ENCODE measurements at places on chromosomes 3 and 15.
A peak's percentile ranks its signal among the peaks of the same experiment; 100 is the strongest.

GRCh38 chr3:53806182-53807116 lies 39.8 kb downstream of the CHDH start:
- no peak for DNase-seq

DNA sequence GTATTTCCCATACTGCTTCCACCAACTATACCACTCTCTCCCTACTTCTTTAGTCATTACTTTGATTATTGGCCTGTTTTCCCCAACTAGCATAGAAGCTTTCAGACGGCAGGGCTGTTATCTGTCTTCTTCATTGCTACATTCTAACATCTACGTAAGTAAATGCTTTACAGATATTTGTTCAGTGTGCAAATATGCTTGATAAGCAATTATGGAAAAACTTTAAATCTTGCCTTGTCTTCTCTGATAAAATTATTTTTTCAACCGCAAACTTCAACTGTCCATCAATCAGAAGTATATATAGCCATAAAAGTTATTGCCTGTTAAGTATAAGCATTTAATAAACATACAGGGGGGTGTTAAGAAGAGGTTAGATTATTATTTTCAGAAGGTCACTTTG lies 35.7 kb downstream of the ZDHHC23 start:
- no peak for DNase-seq

GRCh38 chr3:78497021-78497420 lies 1270.8 kb downstream of the ROBO1 start:
- no peak for DNase-seq

GRCh38 chr3:194395778-194396538 lies 3.1 kb downstream of the GP5 start:
- no peak for DNase-seq

DNA sequence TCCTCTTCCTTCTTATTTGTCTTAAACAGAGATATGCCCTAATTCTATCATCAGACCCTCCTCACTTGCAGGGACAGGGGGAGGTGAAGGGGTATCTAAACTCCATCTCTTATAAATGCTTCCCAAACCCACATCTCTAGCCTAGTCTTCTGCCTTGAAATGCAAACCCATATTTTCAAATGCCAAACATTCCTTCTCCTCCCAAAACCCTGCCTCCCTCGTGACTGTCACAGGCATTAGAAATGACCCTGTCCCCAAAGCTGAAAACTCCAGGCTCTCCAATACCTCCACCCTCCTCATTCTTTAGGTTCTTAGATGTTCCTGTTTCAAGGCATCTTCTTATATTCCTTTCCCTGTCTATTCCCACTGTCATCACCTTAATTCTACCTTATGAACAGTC lies 191.0 kb downstream of the ERC2 start:
- DNase-seq: no peak

- DNase-seq: no peak
Observed at GRCh38 chr15:68052431-68052830, 1.7 kb upstream of the PIAS1 start.

DNA sequence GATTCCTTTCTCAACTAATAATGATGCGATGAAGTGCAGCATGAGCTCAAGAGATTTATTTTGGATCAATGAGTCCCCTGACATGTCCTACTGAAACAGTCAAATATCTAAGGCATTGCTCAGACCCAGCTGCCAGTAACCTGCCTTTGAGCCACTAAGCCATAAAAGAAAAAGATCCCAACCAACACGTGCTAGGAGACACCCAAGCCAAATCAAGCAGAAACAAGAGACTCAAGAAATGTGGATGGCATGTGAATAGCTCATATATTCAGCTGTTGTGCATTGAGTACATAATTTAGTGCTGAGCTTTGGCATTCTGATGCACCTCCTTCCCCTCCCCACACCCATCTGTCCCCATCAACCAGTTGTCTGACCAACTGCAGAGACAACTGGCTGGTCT lies 29.2 kb downstream of the GJD2 start:
- no peak for DNase-seq

- DNase-seq: no peak
Observed at GRCh38 chr3:171932153-171932611, 89.0 kb downstream of the TMEM212 start.

DNA sequence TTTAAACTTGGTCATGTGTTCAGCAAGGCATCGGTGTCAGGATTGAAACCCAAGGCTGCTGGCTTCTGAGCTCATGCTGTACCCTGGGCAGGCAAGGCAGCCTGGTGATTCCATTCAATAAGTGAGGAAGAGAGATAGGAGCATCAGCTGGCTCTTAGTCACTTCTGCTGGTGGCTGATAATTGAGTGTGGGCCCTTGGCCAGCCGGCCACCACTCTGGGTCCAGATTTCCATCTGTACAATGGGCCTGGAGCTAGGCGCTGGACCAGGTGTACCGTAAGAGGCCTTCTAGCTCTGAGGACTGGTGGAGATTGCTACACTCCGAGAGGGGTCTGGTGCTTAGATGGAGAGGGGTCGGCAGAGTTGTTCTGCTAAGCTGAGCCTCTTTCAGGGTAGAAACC lies 4.3 kb downstream of the CD276 start:
- no peak for DNase-seq

DNA sequence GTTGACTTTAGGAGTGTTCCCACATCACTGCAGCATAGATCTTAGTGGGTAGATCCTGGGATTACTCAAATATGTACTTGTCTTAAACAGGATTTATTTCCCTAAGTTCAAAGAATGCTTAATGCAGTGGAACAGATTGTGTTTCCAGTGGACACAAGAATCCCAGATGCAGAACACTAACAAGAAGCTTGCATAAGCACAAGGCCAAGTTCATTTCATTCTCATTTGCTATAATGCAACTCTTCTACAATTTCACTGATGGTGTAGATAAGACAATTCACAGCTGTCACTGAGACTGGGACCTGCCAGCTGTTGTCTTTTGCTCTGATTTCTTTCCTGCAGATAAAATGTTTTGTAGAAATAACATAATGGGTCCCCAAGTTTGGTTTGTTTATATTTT lies 225.6 kb downstream of the NFKBIZ start:
- DNase-seq: no peak

DNA sequence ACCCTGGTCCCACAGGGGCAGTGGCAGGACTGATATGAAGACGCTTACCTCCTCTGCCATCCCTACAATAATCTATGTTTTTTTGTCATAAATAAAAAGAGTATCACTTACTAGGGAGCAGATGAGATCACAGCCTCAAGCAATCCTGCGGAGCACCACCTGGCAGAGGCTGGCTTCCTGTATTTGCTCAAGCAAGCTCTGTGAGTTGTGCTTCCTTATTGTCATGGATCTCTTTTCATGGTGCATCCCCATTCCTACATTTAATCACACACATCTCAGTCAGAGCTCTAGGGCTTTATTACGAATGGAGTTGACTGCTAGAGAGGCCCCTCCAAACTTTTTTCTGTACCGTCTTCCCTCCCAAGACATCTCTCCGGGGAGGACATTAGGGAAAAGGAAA lies 186.0 kb downstream of the UBE2E2 start:
- DNase-seq: no peak

GRCh38 chr3:98628317-98628716 lies 34.9 kb upstream of the CPOX start:
- DNase-seq: no peak

DNA sequence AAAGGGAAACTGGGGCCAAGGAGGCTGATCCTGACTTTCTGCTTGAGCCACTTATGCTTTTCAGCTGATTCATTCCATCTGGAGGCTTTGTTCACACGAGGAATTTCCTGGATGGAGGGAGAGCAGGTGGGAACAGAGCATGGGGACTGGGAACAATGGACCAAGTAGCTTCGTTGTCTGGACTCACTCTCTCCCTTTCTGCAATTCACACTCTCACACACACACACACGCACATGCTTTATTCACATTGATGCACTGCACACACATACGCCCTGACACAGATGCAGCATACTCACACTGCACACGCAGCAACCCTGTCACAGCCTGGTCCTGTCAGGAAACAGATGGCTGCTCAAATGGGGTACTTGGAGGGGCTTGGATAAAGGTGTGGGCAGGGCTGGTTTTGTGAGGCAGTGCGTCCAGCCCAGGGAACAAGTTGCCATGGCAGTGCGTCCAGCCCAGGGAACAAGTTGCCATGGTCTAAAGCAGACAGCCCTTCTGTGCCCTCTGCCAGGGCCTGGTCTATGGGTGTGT lies 19.8 kb upstream of the CHCHD6 start:
- DNase-seq: no peak

DNA sequence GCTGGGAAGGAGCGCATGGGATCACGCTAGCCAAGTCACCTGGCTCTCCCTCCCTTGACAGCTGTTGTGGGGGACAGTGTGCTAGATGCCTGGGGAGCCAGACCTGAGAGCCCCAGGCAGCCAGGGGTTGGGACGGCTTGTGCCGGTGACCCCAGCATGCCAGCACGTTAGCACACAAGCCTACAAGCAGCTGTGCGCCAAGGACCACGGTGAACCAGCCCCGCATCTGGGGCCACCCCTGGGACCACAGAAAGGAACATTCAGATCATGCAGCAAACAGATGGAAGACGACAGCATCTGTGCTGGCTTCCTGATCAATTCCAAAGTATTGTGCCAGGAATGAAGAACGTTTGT lies 64.8 kb downstream of the NTRK3 start:
- no peak for DNase-seq

GRCh38 chr15:25874379-25874778 lies 11.3 kb upstream of the ATP10A start:
- DNase-seq: no peak

- no peak for DNase-seq
Observed at GRCh38 chr3:18099611-18100010, 325.5 kb downstream of the SATB1 start.

DNA sequence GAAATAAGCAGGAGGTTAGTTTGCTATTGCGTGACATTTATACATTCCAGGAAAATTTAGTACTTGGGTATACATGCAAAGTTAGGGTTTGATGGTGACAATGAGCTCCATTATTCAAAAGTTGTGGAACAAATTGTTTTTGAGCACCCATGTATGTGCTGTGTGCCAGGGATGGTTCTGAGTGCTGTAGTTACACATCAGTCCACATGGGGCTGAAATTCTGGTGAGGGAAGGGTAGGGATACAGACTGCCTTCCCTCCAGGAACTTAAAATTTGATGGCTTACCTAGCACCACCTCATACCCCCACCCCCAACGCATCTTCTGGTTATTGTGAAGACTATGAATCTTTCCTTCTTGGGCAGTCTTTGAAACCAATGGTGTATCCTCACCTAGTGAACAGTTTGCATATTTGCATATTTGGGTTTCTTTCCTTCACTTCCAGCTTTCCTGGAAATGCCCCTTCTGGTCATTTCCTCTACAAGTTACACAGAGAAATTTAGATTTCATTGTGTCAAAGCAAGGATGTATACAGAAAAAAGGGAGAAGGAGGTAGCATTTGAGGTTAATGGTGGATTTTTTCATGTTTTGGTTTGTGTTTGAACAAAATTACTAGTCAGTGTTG lies 222.0 kb upstream of the IL12A start:
- no peak for DNase-seq

GRCh38 chr3:105032541-105032940 lies 334.2 kb upstream of the ALCAM start:
- DNase-seq: no peak

DNA sequence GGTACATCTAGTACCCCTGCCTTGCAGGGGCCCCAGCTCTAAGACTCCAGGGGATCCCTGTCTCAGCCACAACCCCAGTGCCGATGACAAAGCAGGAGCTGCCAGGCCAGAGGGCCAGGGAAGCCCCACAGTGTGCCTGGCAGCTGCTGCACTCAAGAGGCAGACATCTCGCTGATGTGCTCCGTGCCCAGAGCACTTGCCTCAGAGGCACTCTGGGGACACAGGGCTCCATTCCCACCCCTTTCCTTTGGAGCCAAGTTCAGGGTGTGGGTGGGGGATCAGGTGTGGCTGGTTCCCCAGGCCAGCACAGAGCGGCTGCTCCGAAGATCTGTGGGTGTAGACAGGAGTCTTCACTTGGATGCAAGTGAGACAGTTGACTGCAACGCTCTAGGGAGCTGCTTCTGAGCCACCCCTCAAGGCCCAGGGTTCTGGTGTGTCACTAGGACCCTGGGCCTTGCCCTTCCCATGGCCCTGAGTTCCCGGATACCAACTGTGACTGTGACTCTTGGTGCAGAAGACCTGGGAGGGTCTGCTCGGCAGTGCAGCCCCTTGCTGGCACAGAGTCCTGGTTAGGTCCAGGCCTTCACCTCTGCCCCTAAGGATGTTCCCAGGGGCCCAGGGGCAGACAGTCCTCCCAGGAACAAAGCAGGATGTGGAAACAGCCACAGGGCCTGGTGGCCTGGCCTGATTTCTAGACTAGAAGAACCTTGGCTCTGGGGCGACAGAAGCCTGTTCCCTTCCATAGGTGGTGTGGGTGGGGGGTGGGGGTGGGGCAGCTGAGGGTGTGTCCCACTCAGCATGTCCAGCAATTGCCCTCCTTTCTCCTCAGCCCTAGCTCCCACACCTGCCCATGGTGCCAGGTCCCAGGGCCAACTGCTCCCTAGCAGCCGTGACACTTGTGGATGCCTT lies 2.5 kb downstream of the NT5DC2 start:
- DNase-seq: no peak

GRCh38 chr3:46681856-46682540 lies 11.5 kb downstream of the ALS2CL start:
- no peak for DNase-seq

- DNase-seq: peak; percentile 79
Observed at GRCh38 chr15:84653910-84654688, at the start of gene WDR73. Gene WDR73, minus strand, starts transcription at chr15:84654283. Its CDS starts 9 bp downstream, at chr15:84654274.

GRCh38 chr3:153282355-153282754 lies 120.3 kb downstream of the RAP2B start:
- DNase-seq: no peak

- no peak for DNase-seq
Observed at GRCh38 chr3:187183210-187183862, 13.9 kb upstream of the RTP1 start.

DNA sequence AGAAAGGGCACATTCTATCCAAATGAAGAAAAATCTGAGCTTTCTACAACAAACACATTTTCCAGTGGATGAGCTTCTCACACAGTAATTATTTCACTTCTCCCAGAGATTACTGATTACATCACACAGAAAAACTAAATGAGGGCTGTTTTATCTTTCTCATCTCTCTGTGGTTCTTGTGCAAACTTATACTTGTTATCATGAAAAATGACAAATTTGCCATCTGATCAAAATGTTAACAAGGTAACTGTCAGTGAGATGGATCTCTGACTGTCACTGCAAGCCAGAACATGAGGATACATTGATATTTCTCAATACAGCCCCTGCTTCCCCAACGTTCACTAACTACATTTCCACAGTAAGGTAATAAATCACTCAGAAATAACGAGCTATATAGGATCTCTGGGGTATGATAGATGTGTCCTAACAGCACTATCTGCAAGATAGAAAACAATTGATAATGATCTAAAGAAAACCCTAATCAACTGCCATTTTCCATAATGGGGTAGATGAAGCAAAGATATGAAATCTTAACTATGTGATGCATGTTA lies 829.3 kb upstream of the CFAP20DC start:
- DNase-seq: no peak

- no peak for DNase-seq
Observed at GRCh38 chr3:188834349-188834748, 337.4 kb upstream of the TPRG1 start.

- DNase-seq: no peak
Observed at GRCh38 chr3:141241616-141242376, 10.2 kb downstream of the PXYLP1 start.

GRCh38 chr3:4271834-4272233 lies 31.3 kb upstream of the SETMAR start:
- no peak for DNase-seq

- no peak for DNase-seq
Observed at GRCh38 chr15:35281515-35281914, 196.4 kb upstream of the NANOGP8 start.

All from KG1 (cell line).